ENCODE measurements at places on chromosomes 11 and 22.
A peak's percentile ranks its signal among the peaks of the same experiment; 100 is the strongest.

GRCh38 chr11:6599449-6599848 is 4.0 kb downstream of the RRP8 start:
- DNase-seq: peak; percentile 7

GRCh38 chr11:31912808-31913207 is 101.7 kb upstream of the PAX6 start:
- DNase-seq: no peak

DNA sequence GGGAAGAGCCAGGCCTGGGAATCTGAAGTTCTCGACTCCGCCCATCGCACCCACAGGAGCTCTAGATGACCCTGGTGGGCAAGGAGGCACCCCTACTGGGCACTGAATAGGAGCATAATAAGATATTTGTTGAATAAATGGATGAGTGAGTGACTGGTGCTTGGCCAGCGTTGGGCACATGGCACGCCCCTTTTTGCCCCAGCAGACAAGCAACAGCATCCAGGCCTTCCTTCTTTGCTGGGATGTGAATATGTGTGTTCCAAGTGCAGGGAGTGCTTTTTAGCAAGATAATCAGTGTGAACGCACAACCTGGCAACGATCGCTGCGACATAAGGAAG is 443 bp upstream of the CELF1 start:
- DNase-seq: no peak

DNA sequence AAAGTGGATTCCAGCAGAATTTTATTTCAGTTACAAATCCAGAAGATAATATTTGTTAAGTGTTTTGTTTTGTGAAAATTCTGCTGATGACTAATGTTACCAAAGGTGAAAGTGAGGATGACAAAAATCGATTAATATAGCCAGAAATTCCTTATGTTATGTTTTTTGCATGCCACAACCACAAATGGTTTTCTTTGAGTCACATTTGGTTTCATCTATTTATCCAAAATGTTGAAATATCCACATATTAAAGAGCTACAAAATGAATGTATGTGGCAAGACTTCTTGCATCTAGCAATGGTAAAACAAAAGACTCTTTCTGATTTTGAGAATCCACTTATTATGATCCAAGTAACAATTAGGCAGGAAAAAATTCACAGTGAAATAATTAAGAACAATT is 150.1 kb upstream of the LRRC4C start:
- DNase-seq: no peak

DNA sequence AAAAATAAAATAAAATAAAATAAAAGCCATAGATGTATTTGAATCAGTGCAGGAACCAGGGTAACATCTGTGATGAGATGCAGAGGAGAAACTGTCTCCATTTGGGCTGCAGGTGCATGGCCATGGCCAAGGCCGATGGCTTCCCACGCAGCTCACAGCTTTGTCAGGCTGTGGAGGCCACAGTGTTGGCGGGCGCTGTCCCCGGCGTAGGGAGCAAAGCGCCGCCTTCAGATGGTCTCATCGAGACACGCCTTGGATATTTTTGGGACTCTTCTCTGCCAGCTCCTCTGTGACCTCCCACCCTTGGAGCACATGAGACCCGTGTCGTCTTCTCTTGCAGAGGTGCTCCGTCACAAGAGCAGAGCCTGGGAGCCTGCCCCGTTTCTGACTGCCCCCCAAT is 38.6 kb downstream of the MUC6 start:
- no peak for DNase-seq

- no peak for DNase-seq
These were observed 57.6 kb downstream of the LIF start for GRCh38 chr22:30188911-30189310.

GRCh38 chr22:20919718-20920117 is 2.5 kb downstream of the CRKL start:
- no peak for DNase-seq

DNA sequence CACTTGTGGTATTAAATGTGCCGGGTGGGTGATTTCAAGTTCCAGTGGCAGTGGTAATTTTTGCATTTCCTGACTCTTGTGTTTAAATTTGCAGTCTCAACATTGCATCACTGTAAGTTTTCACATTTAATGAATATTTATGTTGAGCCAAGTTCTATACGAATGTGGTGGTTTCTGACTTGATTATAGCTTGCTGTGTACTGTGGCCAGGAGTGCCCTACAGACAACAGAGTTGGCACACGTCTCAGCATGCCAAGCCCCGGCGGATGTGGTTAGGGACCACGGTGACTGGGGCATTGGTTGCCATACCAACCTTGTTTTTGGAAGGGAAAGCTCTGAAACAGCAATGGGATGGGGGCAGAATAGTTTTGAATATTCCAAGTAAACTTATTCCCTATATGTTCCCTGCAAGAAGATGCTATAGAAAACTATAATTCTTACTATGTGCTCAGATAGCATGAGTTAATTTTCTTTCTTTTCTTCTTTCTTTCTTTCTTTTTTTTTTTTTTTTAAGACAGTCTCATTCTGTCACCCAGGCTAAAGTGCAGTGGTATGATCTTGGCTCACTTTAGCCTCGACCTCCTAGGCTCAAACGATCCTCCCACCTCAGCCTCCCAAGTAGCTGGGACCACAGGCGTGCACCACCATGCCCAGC is 16.0 kb downstream of the ZNRF3 start:
- no peak for DNase-seq

DNA sequence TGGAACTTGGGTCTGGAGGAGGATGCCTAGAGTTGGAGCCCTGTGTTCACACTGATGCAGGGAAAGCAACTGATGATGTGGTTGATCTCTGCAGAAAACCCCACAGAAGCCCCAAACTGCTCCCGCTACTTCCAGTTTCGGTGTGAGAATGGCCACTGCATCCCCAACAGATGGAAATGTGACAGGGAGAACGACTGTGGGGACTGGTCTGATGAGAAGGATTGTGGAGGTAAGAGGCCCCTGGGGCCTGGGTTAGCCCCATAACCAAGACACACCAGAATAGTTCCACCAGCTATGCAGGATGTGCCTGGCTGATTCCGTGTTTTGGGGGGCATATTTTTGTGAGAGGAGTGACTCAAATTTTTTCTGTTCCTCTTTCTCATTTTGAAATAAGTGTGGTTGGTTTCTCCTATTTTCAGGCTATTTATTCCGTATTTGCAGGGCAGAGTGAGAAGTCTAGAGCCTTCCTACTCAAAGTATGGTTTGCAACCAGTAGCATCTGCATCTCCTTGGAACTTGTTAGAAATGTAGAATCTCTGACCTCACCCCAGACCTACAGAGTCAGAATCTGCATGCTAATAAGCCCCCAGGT is 137.3 kb upstream of the SORL1-AS1 start:
- DNase-seq: no peak

DNA sequence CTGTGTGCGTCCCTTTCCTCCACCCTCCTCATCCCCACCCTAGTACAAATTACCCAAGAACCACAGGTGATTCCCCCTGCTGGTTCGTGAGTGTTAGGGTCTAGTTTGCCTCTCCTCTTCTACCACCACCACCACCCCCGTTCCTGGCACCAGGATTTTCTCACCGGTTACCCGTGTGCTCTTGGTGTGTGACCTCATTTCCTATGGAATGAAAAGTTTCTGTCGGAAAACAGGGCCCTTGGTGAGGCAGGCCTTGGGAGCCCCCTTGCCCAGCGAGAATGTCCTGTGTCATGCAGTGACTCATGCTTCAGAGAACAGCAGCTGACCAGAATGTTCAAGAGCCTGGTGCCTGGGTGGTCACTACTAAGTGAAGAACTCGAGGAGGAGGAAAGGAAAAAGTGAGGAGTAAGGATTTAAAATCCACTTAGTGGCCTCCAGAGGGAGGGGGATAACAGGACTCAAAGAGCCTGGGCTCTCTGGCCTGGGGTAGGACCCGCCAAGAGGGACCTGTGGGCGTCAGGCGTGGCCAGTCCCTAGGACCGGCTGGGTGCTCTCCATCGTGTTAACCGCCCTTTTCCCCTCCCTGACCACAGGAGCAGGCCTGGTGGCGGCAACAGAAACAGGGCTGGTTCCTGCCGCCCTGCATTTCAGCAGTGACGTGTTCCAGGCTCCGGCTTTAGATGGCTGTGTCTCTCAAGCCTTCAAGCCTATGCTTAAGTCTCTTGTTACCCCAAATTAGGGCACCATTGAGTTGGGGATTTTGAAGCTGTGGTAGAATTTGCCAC is 30.2 kb downstream of the C22orf31 start:
- peak; percentile 65 for DNase-seq

DNA sequence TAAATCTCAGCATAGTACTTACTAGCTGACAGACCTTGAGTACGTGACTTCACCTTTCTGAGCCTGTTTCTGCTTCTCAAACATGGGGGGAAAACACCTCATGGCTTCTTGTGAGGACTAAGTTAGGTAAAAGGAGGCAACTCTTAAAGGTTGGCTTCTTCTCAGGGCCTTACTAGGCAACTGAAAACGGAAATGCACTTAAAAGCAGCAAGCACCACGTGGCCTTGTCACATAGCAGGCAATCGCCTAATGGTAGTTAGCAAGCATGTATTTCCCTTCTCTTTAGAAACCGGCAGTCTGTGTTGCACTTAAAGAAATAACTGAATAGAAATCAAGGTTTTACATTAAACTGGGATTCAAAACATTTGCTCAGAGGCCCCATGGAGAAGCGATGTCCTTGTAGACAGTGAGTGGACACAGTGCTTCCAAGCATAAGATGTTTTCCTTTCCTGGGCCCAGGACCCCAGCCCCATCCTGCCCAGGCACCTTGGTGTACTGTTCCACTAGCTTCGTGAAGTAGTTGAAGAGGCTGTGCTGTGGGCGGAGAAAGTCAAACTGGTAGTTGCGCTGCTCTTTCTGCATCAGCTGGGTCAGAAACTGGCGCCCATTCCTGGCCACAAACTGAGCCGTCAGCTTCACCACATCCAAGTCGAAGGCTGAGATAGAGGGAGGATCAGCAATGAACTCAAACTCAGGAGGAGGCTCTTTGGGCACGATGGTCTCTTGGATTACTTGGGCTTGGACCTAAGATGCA is 12.1 kb downstream of the SF3A1 start:
- DNase-seq: no peak

DNA sequence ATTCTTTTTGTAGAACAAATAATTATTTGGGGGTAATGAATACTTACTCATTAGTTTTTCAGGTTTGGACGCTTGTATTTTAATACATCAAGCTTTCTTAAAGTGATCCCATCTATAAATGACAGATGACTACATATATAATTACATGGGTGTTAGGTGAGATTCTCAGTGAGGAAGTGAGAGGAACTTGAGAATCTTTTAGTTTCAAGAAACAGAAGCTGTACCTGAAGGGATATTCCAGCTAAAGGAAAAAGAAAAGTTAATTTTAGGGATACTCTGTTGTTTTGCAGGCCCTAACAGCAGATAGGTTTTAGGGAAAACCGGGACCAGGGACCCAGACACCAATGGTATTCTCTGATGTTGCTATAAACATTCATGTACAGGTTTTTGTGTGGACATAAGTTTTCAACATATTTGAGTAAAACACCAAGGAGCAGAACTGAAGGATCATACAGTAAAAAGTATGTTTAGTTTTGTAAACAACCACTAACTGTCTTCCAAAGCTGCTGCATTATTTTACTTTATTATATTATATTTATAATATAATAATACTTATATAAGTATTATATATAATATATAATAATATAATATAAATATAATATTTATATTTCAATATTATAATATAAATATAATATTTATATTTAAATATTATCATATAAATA is 24.1 kb upstream of the PHOX2A start:
- no peak for DNase-seq

- no peak for DNase-seq
These were observed 106.7 kb upstream of the VPREB1 start for GRCh38 chr22:22137891-22138290.

DNA sequence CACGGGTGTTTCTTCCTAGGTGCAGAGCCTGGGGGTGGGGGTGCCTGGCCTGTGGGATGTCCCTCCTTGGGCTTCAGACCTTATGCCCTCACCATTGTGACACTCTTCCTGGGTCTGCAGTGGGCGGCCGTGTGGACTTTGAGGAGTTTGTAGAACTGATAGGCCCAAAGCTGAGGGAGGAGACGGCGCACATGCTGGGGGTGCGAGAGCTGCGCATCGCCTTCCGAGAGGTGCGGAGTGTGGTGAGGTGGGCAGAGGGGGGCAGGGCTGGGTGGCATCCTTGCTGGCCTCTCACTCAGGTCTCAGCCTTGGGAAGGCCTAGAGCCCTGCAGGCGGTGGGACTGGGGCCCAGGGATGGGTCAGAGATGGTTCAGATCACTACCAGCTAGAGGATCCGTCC is 2.3 kb downstream of the CABP4 start:
- no peak for DNase-seq

DNA sequence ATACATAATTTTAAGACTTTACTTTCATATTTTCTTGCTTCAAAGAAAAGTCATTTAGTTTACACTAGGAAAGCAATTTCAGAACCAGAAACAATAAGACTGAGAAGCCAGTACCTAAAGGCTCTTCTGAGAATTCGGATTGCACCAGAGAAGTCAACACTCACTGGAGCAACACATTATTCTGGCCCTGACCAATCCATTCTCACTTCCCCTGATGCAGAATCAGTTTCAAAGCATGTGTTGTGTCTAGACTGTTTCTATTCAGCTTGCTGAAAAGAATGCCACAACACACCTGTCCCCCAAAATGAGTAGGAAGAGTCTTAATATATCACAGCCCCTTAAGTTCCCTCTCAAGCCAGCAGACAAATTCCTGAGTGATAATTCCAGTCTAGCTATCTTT is 1074.3 kb upstream of the TENM4 start:
- no peak for DNase-seq

All from uterus (tissue), 4 donors.